Choroid plexus epithelial cell (primary cell): ENCODE measurements at places on chromosomes 12 and 14.

GRCh38 chr14:102504328-102504999 lies 5.1 kb downstream of the ANKRD9 start:
- DNase-seq: no peak

DNA sequence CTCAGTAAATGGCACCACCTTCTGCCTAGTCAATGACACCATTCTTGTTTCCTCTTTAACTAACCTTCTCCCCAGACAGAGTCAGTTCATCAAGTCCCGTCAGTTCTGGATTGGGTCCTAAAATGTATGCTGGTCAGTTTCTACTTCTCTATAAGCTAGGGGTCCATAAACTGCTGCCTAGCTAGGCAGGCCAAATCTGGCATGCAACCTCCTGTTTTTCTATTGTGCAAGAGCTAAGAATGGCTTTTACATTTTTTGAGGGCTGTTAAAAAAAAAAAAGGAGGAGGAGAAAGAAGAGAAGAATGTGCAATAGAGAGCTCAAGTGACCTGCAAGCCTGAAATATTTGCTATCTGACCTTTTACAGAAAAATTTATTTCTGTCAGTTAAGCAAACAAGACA lies 6.4 kb upstream of the TMED10 start:
- DNase-seq: peak; percentile 92

GRCh38 chr12:13219320-13219719 lies 22.8 kb downstream of the EMP1 start:
- no peak for DNase-seq

DNA sequence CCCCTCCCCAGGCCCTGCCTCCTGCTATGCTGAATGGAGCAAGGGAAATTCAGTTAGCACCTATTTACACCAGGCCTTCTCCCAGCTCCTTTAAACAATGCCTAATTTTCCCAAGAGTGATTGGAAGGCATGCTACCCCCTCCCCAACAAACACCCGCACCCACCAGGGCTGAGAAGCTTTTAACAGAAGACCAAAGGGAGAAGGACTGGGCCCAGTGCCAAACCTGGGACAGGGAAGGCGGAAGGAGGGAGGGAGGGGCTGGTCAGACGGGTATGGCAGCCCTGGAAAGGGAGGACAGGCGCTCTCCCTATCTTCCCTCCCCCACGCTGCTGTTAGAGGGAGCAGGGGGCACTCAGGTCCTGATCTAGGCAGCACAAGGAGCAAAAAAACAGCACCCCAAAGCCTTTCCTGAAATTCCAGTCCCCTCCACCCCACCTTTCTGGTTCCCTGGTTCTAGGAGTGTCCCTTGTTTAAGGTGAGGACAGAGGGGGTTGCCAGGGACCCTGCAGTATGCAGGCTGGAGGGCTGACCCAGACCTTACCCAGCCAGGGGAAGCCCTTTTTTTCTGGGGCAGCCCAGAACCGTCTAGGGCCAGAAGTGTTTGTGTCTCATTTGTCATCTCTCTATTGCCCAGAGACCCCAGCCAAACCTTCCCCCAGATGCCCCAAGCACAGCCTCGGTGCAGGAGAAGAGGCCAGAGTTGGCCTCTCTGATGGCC lies 2.4 kb upstream of the KRT8 start:
- peak; percentile 42 for DNase-seq

- DNase-seq: no peak
Measured at GRCh38 chr14:89357655-89358297, 59.3 kb downstream of the FOXN3 start.

DNA sequence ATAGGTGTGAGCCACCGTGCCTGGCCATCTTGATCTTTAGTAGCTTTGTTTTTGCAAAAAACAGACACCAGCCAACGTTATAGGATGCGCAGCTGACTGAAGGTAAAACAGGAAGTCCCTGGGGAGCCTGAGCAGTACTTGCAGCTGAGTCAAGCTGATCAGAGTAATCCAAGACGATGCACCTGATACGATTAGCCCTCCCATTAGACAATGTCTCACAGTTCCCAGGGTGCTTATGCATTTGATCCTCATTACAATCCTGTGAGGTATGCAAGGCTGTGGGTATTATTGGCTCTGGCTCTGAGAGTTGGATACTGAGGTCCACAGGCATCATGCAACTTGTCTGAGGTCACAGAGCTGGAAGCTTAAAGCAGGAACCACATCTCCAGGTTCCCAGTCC lies 8.1 kb downstream of the KRT18 start:
- DNase-seq: peak; percentile 68

DNA sequence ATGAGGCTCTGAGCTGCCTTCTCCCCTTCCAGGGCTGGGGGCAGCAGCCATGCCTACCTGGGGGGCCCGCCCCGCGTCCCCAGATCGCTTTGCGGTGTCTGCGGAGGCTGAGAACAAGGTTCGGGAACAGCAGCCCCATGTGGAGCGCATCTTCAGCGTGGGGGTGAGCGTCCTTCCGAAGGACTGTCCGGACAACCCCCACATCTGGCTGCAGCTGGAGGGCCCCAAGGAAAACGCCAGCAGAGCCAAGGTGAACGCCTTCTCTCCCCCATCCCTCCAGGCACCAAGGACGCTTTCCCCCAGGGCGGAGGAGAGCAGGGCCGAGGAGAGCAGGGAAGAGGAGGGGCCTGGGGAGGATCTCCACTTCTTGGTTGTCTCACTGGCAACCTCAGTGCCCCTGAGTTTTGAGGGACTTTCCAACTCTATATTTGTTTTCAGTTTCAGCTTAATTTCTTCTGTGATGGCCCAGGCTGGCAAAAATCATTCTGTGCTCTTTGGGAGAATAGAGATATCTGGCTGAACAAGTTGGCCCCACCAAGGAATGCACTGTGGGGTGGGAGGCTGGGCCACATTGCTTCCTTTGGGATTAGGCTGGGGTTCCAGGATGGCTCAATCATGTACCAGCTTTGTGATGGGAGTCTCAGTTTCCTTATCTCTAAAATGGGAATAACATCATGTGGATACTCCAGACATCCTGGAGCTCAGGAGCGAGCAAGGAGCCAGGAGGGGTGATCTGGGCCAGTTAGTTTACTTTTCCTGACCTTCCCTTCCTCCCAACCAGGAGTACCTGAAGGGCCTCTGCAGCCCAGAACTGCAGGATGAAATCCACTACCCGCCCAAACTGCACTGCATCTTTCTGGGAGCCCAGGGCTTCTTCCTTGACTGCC lies 1.2 kb downstream of the KHNYN start:
- DNase-seq: peak; percentile 76

GRCh38 chr14:99320621-99321235 lies 48.7 kb upstream of the BCL11B start:
- DNase-seq: no peak

- no peak for DNase-seq
Measured at GRCh38 chr14:93975791-93976476, 436 bp downstream of the ASB2 start.

GRCh38 chr14:22271838-22272799 lies 316.9 kb downstream of the DAD1 start:
- no peak for DNase-seq

GRCh38 chr14:68380329-68380741 lies 412.5 kb downstream of the ZFP36L1 start:
- no peak for DNase-seq

- DNase-seq: peak; percentile 41
Measured at GRCh38 chr14:21860172-21860571, 186.6 kb upstream of the OR4E1 start.

DNA sequence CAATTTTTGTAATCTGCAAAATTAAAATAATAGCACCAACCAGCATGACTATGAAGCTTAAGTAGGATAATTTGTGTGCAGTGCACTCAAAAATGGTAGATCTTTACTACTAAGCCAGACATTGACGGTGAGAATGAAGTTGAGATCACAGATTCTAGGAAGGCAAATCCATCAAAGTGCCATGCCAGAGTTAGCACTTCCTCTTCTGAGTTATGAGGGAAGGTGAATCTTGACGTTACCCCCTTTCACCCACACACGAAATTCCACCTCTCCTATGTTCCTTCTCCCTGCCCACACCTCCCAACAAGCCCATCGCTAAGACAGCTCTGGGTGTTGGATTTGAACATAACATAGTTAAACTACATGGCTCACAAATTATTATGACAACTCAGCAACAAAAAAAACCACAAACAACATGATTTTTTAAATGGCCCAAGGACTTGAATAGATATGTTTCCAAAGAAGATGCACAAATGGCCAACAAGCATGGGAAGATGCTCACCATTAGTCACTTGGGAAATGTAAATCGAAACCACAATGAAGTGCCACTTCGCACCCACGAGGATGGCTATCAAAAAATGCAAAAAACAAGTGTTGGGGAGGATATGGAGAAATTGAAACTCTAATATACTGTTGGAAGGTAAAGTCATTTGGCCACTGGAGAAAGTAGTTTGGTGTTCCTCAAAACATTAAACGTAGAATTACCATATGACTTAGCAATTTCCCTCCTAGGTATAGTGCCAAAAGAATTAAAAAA lies 119.3 kb upstream of the RAP1B start:
- no peak for DNase-seq

DNA sequence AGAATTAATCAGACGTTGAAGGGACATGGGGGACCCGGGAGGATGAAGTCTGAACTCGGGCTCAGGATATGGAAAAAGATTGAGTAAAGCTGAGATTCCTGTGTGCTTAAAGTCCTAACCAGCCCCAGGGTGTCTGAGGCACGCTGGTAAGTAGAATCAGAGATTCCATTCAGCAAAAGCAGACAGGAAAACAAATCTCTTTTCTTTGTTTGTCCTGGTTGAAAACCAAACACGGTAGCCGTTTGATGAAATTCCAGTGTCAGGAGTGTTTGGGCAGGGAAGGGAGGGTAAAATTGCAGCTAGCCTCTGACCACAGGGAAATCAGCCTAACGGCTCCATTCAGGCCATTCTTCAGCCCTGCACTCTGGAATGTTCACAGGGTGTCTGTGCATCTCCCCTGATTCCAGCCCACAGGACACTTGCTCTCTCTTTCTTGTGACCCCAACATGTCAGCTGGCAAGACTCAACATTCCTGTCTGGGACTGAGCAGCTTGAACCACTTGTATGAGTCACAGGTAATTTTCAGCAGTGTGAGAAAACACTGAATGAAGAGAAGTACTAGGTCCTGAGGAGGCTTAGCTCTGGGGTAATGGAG lies 31.0 kb downstream of the NINJ2 start:
- peak; percentile 98 for DNase-seq

- DNase-seq: no peak
Measured at GRCh38 chr14:31265701-31266398, 58.3 kb upstream of the HECTD1 start.

DNA sequence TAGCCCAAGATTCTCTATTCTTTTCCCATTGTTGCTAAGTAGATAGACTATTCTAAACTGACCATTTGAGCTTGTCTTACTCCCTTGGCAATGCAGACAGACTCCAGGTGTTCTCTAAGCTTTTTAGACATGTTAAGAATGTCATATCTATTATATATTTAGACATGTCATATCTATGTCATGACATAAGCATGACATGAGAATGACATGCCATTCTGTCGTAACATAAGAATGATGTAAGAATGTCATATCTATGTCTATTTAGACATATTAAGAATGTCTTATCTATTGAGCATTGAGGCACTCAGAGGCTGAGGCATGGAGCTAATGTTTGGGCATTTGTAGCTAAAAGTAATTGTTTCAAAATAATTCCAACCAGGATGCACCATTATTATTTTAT lies 277.3 kb upstream of the ATP2B1 start:
- DNase-seq: no peak

- DNase-seq: no peak
Measured at GRCh38 chr14:69980457-69981425, 101.5 kb downstream of the SMOC1 start.

- DNase-seq: peak; percentile 81
Measured at GRCh38 chr12:57389033-57389432, 41.8 kb downstream of the R3HDM2 start.

DNA sequence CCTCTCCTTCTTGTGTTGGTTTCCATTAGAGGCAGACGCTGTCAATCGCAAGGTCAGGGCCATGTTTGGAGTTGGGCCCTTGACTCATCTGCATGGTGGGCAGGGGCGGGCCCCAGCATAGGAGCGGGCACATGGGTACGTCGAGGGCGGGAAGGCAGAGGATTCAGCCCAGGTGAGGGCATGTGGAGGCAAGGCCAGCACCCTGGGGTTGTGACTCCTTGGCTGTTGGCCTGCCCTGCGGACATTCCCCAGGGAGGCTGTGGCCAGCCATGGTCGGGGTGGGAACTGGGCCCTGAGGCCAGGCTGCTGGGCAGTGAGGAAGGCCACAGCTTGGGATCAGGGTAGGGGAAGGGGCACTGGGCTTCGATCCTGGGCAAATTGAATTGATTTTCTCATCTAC lies 10.3 kb downstream of the RPS6KL1 start:
- no peak for DNase-seq

DNA sequence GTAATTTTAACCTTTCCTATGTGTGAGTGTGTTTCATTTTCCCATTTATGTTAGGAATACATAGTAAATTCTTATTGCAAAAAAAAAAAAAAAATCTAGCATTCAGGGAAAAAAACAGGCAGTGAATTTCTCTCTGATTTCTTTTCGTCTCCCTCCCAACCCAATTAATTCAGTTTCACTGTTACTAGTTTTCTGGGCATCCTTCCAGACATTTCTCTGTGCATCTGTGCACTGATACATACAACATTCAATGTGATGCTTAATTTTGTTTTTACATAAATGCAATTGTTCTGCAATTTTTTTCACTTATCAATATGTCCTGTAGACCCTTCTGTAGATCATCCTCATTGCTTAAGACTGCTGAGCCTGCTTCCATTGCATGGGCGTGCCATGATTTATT lies 694.3 kb upstream of the TBX3 start:
- DNase-seq: no peak

DNA sequence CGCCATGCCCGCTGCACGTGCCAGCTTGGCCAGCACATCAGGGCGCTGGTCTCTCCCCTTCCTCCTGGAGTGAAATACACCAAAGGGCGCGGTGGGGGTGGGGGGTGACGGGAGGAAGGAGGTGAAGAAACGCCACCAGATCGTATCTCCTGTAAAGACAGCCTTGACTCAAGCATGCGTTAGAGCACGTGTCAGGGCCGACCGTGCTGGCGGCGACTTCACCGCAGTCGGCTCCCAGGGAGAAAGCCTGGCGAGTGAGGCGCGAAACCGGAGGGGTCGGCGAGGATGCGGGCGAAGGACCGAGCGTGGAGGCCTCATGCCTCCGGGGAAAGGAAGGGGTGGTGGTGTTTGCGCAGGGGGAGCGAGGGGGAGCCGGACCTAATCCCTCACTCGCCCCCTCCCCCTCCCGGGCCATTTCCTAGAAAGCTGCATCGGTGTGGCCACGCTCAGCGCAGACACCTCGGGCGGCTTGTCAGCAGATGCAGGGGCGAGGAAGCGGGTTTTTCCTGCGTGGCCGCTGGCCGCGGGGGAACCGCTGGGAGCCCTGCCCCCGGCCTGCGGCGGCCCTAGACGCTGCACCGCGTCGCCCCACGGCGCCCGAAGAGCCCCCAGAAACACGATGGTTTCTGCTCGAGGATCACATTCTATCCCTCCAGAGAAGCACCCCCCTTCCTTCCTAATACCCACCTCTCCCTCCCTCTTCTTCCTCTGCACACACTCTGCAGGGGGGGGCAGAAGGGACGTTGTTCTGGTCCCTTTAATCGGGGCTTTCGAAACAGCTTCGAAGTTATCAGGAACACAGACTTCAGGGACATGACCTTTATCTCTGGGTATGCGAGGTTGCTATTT lies 914 bp upstream of the CCND2 start:
- peak; percentile 23 for DNase-seq

- no peak for DNase-seq
Measured at GRCh38 chr12:30181334-30181733, 397.6 kb upstream of the TMTC1 start.
